SHP77 (cell line): ENCODE measurements at places on chromosomes 2 and 18.

DNA sequence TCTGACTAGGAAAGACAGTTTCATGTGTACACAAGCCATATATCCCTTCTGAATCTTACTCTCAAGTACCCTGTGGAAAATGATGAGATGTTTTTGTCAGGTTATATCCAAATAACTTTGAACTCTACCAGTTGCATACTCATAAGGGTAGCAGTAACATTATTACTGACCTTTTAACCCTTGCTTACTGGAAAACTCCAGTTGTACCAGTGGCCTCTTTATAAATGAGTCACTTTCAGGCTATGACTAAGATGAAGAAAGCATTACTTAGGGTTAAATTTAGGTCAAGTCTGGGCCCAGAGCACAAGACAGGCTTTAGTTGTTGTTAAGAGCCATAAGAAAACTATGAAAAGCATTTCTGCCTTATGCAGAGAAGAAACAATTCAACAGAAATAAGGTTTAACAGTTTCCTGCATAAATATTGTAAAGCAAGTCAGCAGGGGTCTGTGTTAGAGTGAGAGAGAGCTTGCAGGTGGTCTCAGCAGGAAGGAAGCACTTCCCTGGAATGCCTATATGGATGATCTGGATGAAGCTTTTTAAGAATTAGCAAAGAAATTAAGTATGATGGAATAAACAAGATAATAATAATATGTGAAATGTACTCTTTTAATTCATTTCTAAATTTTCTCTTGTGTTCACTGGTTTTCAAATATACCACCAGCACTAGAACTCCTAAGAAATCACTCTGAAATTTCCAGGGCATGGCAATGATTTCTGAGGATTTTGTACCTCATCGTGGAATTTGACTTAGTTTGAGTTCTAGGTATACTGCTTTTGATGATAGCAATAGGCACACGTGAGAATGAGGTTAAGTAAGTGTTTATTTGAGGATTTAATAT, 126.6 kb downstream of the UBE2E3 start:
- no peak for DNase-seq

- no peak for DNase-seq
These were observed 92.6 kb downstream of the ZNF385B start for GRCh38 chr2:179768765-179769164.

DNA sequence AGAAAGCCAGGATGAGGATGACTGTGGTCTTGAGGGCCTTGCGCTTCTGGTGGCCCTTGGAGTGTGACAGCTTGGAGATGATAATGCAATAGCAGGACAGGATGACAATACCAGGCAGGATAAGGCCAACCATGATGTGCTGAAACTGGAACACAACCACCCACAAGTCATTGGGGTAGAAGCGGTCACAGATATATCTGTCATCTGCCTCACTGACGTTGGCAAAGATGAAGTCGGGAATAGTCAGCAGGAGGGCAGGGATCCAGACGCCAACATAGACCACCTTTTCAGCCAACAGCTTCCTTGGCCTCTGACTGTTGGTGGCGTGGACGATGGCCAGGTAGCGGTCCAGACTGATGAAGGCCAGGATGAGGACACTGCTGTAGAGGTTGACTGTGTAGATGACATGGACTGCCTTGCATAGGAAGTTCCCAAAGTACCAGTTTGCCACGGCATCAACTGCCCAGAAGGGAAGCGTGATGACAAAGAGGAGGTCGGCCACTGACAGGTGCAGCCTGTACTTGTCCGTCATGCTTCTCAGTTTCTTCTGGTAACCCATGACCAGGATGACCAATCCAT, 2.7 kb downstream of the CXCR4 start:
- DNase-seq: no peak

DNA sequence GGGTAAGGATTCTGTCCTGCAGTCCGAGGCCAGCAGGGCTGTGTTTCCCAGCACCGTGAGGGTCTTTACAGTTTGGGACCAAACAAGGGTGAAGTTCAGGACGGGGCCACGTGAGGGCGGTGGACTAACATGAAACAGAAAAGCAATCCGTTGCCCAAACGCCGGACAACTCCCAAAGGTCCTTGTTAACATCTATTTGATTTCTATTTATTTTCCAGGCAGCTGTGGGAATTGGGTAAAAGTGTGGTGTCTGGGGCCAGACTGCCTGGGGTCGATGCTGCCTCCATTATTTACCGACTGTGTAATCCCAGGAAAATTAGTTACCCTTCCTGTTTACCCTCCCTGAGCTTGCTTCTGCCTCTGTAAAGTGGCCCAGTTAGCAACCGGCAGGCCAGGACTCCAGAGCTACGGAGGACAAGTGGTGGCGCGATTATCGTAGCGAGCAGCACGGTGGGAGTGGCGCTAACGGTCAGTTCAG, 66.3 kb upstream of the TCF7L1 start:
- DNase-seq: peak; percentile 69

DNA sequence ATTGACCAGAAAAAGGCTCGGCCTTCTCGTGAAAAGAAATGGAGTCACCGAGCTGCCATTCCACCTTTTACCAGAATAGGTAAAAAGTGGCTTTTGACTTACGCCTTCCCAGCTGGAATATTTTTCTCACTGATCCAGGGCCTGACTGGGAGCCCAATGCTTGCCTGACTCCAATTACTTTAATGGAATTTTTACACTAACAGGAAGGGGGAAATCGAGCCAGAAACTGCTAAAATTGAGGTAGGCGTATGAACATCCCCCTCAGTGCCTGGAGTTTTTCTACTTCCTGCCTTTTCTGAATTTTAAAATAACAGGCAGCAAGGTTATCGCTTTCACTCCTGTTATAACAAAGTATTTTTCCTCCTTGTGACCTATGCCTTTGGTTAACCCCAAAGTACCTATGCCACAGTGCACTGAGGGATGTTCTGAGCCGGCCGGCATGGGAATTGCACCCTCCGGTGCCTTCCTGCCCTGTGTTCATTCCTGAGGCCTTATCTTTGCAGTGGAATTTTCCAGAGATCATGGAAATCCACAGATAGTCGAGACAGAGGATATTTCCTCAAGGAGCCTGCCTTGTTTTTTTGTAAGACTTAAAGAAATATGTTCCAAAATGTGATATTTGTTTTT, 18.3 kb upstream of the RPL31 start:
- no peak for DNase-seq

GRCh38 chr2:10584843-10585475, 104.8 kb downstream of the NOL10 start:
- no peak for DNase-seq

DNA sequence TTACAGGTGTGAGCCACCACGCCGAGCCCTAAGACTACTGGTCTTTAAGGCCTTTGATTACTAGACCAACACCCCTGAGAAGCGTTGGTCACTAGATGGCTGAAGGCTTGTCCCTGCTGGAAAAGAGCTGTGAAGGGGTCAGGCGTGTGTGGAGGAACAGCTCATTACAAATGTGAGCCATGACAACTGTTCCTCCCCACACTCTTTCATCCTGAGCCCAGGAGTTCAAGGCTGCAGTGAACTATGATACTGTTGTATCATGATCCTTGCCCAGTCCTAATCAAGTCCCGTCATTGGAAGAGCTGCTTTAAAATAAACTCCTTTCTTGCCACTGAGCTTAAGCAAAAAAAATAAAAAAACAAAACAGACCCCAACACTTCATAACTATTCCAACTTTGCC, 19.5 kb upstream of the MCFD2 start:
- no peak for DNase-seq

GRCh38 chr2:190420801-190421200, 12.6 kb downstream of the MFSD6 start:
- DNase-seq: no peak

- no peak for DNase-seq
These were observed 25.4 kb downstream of the GREB1L start for GRCh38 chr18:21267400-21267799.

DNA sequence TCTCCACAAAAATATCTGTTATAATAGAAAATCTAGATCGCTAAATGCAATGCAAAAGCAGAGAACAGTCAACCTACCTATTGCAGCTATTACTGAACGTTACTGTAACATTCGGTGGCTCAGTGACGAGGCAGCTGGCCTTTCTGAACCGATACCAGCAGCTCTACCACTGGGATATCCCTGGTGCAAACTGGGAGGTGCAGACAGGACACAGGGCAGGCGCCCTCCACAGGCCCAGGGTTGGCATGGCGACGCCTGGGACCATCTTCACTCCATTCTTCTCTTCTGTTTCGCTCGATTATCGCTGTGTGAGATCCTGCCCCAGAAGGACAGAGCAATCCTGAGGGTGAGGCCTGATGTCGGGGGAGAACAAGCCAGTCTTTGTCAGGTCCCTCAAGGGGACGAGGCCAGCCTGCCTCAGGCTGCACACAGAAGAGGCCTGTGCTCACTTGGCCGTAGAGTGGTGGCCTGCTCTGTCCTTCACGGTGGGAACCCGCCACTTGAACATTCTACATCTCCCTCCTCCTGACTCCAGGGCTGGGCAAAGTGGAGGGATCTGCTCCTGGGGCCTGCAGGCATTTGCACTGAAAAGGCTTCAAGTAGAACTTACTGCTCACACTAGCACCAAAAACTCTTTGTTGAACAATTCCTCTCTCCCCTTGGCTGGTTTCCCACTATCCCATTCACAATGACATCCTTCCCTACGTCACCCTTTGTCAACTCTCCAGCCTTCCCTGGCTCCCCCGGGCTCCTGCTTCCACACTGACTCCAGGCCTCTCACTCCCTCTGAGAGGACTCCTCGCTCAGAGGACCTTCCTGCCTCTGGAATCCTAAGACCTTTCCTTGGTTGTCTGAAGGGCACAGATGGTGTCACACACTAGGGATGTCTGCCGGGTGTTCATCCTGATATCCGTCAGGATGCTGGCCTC, 49.7 kb downstream of the CYRIA start:
- no peak for DNase-seq

DNA sequence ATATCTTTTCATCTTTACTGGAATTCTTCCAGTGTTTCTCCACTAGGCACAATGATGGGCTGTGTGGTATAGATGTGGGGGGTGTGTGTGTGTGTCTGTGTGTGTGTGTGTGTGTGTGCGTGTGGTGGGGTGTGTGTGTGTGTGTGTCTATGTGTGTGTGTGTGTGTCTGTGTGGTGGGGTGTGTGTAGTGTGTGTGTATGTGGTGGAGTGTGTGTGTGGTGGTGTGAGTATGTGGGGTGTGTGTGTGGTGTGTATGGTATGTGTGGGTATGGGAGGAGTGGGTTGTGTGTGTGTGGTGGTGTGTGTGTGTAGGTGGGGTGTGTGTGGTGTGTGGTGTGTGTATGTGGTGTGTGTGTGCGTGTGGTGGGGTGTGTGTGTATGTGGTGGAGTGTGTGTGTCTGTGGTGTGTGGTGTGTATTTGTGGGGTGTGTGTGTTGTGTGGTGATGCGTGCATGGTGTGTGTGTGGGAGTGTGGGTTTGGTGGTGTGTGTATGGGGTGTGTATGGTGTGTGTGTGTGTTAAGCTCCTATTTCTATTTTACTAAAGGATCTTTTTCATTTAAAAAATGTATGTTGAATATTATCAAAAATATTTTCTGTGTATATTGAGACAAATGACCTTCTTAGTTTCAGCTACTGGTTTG, 84.2 kb downstream of the IRS1 start:
- no peak for DNase-seq
